ENCODE measurements at places on chromosomes 16 and 17.
A peak's percentile ranks its signal among the peaks of the same experiment; 100 is the strongest.

- DNase-seq: no peak
These were observed 5.0 kb downstream of the PIK3R5 start for GRCh38 chr17:8960325-8961140.

DNA sequence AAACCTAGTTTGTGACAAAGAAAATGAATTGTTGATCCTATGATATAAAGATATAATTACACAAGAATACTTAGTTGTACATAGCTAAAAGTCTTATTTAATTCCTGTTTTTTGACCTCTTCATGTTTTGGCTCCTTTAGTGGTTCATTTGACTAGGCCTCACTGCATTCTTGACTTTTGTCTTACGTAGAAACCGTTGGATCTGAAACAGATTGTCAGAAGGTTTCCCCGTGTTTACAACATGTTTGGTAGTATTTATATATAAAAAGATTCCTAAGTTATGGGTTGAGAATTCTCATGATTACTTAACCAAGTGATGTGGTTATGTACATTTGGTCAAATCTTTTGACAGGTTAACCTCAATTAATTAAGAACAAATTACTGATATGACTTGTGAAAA, 162.8 kb downstream of the BCAS3 start:
- no peak for DNase-seq

- no peak for DNase-seq
These were observed 102.9 kb upstream of the NPEPPS start for GRCh38 chr17:47427985-47428384.

DNA sequence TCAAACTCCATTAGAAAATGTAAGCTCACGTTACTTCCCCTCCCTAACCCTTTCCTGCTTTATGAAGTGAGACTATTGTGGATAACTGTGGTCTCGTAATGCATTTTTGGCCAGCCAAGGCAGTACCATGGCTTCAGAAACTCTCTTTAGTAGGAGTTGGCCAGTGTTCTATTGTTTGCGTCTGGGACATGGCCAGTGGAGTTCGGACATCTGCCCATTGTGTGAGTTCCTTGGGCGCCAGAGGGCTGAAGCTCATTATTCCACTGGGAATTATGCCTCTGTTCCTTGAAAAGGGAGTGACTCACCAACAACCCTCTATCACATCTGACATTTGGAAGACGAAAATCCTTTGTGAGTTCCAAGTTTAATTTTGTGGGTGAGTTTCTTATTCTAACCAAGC, 319.5 kb upstream of the SOX9 start:
- peak; percentile 91 for DNase-seq

DNA sequence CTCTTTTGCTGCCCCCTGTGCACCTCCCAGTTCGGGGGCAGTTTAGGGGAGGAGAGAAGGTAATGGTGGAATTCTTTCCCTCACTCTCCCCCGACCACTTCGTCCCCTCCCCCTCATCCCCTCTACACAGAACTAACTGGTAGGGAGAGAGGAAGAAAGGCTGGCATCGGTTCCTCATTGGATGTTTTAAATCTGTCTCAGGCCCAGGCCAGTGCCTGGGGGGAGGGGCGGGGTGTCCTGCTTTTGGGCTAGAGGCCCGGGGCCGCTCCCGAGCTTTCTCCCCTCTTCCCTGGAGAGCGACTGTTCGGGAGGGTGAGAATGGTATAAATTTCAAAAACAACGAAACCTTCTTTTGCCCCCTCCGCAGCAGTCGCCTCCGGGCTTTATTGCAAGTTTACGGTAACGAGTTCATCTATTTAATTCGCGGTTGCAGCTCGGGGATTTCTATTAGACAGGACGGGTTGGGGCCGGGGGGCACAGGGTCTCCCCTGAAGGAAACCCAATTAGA, at the start of gene PRAC2:
Gene PRAC2 (plus strand): TSS at position 271 of the 508 bp plus-strand sequence. CDS start 1,226 bp downstream, outside the sequence.
- no peak for DNase-seq

DNA sequence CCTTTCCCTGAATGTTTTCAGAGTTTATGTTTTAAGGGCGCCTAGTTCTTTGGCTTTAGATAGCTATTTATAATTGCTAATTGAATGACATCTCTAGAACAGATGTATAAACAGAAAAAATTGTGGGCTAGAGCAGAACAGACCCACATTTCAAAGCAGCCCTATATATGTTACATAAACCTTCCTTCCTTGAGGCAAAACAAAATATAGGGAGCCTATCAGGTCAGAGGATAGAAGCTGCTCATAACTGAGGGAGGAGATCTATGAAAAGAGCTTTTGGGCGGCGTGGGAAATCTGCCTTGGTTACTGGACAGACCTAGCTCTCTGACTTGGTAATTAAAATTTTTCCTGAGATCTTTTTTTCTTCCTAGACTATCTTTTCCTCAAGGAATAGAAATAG, 68.4 kb downstream of the SPAG9 start:
- no peak for DNase-seq

GRCh38 chr16:31709181-31709580, 164.4 kb upstream of the ZNF267 start:
- no peak for DNase-seq

- no peak for DNase-seq
These were observed 48.7 kb upstream of the GINS3 start for GRCh38 chr16:58343562-58343961.

DNA sequence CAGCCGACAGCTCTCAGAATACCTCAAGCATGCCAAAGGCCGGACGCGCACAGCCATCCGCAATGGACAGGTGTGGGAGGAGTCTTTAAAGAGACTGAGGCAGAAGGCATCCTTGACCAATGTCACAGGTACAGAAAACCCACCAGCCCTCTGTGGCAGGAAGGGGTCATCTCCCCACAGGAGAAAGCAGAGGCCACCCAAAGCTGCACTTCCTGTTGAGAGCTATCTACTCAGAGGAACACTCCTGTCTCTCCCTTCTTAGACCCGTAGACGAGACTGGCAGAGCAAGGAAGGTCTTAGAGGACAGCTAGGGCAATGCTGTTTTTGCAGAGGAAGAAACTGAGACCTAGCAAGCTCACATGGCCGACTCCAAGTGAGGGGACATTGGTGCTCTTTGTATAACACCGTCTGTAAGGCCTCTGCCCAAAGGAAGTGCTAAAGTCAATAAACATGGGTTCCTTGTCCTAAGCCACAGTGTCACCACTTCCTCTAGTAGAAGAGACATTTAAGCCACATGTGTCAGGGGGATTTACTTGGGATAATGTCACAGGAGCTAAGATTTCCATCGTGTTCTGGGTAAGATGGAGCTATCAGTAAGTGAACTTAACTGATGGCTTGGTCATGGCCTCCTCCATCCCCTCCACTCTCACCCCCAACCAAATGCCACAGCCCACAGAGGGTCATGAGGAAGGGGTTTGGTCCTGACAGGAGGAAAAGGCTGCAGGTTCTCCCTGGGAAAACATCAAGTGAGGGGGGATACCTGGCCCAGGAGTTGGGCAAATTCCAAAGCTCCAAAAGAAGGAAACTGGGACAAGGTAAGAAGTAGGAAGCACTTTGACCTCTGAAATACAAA, 9.4 kb downstream of the LPO start:
- DNase-seq: no peak

DNA sequence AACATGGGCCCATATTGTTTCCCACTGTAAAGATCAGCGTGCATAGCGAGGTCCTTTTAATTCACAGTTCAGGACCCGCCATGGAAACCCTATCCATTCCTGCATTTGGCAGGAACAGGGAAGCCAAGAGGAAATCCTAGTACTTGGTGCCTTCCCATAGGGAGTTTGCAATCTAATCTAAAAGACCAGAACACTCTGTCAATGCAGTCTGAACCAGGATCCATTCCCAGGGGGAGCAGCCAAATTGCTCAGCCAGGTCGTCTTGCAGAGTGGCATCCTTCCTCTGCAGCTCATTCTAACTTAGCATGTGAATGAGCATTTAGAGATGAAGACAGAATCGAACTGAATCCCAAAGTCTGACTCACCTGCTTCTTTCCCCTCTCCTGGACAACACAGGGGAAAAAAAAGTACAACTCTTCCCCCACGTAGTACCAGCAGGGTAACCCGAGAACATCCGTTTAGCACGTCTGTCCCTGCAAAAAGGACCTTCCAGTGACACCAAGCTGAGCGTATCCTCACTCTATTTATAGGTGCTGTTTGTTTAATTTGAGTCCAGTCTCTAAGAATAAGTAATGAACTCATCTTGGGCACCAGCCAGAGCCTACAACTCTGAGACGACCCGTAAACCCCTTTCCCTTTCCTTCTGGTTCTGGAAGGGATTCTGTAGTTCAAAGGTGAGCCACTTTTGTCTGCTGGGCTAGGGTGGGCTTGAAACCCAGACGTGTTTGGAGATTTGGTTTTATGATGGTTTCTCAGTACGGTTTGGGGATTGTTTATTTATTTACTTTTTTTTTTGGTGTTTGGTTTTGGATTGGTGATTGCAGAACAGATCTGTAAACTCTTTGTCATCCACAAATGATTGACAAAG, 74.5 kb downstream of the ERCC4 start:
- DNase-seq: no peak

DNA sequence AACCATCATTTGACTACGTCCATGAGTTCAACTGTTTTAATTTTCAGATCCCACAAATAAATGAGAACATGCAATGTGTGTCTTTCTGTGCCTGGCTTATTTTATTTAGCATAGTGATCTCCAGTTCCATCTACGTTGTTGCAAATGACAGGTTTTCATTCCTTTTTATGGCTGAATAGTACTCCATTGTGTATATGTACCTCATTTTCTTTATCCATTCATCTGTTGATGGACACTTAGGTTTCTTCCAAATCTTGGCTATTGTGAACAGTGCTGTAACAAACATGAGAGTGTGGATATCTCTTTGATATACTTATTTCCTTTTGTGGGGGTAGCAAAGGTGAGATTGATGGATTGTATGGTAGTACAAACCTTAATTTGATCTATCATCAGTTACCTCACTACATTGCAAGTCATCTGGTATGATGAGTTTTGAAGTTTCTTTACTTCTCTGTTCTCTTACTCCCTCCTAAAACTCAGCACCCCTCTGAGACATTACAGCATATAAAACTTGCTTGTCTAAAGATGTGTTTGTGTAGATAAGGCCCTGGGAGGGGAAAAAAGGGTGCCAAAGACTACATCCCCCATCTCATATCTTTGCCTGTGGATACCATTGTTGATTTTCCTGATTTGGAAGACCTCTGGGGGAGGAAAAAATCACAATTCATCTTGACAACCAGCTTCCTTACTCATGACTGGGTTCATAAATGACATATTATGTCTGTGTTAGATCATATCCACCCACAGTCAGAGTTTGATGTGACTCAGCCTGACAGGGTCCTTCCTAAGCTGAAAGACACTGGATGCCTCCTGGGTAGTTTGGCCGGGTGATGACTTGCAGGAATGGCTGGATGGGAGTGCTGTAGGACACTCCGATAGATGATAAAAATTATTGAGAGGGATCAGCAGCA, 47.6 kb downstream of the ABCA9 start:
- no peak for DNase-seq

GRCh38 chr16:77322757-77323156, 112.1 kb downstream of the ADAMTS18 start:
- no peak for DNase-seq

DNA sequence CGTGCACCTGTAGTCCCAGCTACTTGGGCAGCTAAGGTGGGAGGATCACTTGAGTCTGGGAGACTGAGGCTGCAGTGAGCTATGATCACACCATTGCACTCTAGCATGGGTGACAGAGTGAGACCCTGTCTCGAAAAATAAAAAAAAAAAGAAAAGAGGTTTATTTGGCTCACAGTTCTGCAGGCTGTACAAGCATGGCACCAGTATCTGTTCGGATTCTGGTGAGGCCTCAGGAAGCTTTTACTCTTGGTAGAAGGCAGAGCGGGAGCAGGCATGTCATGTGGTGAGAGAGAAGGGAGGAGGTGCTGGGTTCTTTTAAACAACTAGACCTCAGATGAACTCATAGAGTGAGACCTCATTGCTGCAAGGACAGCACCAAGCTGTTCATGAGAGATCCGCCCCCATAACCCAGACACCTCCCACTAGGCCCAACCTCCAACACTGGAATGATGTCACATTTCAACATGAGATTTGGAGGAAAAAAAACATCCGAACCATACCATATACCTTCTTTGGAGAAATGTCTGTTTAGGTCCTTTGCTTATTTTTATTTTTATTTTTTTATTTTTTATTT, 10.3 kb upstream of the RMI2 start:
- no peak for DNase-seq

DNA sequence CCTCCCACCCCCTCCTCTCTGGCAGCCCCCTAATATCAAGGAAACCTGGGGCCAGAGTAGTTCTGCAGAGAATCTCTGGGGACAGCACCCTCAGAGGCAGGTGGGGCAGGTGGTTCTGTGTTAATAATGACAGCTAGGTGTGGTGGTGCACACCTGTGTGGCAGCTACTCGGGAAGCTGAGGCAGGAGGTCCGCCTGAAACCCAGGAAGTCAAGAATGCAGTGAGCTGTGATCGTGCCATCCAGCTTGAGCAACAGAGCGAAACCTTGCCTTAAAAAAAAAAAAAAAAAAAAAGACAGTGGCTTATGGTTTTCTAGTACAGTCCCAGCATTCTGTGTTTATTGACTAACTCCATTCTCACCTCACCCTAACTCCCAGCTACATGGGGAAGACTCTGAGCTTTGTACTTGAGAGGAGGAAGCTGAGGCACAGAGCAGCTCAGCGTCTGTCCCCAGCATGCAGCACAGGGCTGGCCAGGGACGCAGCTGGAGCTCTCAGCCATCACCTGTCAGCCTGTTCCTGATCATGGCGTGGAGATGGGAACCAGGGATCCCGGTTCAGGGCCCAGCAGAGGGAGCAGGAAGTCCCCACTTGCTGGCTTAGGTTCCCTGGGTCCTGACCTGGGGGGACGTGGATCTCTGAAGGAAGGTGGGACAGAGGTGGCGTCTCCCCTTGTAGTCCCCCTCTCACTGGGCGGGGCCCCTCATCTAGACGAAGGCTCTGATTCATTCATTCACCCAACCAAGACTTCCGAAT, 6.1 kb downstream of the DBNDD1 start:
- DNase-seq: no peak

GRCh38 chr16:72884573-72884972, 163.4 kb downstream of the ZFHX3 start:
- DNase-seq: no peak

- no peak for DNase-seq
These were observed 93.0 kb downstream of the SEC14L1 start for GRCh38 chr17:77233635-77234334.

- no peak for DNase-seq
These were observed 18.9 kb upstream of the ELAC2 start for GRCh38 chr17:13036751-13037150.

DNA sequence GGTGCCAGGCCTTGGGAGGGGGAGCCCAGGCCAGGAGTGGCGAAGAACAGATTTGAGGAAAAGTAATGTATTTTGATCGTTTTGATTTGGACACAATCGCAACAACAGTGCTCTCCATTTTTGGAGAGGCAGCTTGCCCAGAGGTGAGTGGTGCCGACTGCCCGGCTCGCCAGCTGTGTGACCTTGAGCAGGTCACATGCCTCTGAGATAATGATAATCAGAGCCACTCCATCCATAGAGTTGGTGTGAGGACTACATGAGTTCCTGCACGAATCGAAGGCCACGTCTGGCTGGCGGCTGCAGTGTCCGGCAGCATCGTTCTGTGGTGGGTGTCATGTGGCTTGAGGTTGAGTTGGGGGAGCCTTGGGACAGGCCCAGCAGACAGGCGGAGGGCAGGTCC, 20.7 kb downstream of the LLGL2 start:
- no peak for DNase-seq

- no peak for DNase-seq
These were observed 2.0 kb downstream of the FASN start for GRCh38 chr17:82095777-82096708.

GRCh38 chr16:87127061-87127765, 190.0 kb downstream of the C16orf95 start:
- no peak for DNase-seq

Data from astrocyte of the cerebellum (primary cell).